ENCODE measurements at places on chromosomes 2 and 18.
A peak's percentile ranks its signal among the peaks of the same experiment; 100 is the strongest.

GRCh38 chr2:235951982-235952381 is 216.2 kb downstream of the GBX2 start:
- DNase-seq = no peak

DNA sequence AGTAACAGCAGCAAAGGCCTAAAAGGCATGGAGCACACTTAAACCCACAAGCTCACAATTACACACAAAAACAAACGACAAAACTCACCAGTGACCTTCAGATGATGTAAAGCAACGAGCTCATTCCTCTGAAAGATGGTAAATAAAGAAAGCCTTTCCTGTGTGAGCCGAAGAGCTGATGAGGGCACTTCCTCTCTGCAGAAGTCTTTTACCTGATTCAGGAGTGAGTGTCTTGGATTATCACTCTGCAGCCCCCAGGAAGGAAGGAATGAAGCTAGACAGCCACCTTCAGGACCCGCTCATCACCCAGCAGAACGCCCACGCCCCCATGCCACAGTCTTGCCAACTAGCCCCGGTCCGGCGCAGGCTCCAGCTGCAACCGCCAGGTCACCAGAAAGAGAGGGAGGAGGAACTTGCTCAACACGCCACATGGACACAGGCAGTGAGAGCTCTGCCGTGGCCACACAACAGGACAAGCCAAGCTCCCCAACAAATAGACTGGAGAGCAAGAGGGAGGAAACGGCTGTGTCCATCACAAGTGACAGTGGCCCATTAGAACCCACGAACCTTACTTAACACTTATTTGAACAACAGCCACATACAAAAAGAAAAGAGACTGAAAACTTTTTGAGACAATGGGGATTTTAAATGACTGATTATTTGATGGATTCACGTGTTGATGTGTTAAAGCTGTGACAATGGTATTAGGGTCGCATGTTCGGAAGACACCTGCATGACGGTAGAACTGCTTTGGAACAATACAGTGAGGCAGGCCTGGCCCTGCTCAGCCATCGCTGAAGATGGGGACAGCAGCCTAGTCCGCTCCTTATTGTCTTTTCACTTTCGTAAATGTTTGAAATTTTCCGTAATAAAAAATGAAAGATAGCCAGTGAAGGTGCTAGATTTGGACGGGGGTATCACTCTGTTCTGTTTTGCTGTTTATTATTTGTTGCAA is 127.3 kb downstream of the HDAC4 start:
- no peak for DNase-seq

DNA sequence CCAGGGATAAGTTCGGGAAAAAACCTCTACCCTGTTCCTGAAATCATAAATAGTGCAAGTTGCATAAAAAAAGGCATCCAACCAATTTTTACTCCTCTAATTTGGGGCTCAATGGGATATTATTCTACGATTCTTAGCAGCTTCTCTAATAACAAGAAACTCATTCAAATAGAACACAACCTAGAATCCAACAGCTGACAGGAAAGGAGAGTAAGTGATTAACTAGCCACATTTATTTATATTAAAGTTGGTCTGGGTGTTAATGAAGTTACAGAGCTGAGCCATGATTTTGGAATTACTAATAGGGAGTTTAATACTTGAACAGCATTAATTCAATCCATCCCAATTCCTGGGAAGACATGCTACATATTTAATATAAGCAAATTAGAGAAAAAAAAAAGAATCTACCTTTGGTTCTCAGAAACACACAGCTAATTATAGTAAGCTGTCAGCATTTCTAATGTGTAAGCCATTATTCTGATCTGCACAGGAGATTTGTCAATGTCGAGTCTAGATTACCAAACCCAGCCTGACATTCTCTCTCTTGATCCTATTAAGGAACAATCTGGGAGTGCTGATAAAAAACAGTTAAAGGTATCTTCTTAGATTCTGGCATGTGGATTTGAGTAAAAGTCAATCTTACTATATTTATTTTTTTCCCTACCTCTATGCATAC is 267.7 kb downstream of the NBAS start:
- peak; percentile 82 for DNase-seq

DNA sequence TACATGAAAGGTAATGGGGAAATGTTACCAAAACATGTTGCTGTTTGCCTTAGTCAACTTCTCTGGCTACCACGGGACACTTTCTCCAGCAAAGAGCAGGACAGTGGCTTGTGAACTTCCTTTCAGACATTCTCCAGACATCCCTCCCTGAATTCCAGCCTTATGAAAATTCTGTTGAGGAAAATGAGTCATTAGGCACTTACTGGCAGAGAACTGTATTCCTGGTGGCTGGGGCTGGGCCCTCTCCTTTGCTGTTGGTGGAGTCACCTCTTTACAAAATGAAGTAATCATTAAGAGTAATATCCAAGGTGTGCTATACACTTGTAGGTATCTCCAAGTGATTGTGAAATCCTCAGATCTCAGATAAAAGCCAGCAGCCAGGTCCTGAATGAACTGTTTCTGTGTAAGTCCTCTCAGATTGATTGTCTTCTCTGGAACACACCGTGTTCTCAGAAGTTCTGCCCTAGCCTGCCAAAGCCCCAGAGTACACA is 1.3 kb upstream of the FAP start:
- DNase-seq = no peak

DNA sequence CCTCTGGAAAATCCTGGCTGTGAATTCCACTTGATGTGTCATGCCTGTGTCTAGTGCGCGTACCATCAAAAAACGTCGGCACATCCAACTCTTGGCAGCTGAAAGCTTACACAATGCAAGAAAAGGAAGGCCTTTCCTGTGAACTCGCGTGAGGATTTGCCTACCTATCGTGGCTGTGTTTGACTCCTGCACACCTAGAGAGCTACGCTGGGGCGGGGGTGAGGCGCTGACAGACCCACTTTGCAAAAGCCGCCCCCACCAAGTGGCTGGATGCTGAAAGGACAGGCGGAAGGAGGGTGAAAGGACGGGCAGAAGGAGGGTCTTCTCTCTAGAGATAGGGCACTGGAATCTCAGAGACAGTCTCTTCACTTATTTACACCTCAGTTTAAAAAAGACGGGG is 270.1 kb downstream of the EIPR1 start:
- DNase-seq = no peak

- DNase-seq = no peak
Observed at GRCh38 chr18:47143153-47143552, 7.1 kb downstream of the HDHD2 start.

- DNase-seq = no peak
Observed at GRCh38 chr2:40210344-40210967, 241.4 kb downstream of the SLC8A1 start.

GRCh38 chr2:191912764-191913163 is 65.9 kb upstream of the CAVIN2 start:
- DNase-seq = no peak

DNA sequence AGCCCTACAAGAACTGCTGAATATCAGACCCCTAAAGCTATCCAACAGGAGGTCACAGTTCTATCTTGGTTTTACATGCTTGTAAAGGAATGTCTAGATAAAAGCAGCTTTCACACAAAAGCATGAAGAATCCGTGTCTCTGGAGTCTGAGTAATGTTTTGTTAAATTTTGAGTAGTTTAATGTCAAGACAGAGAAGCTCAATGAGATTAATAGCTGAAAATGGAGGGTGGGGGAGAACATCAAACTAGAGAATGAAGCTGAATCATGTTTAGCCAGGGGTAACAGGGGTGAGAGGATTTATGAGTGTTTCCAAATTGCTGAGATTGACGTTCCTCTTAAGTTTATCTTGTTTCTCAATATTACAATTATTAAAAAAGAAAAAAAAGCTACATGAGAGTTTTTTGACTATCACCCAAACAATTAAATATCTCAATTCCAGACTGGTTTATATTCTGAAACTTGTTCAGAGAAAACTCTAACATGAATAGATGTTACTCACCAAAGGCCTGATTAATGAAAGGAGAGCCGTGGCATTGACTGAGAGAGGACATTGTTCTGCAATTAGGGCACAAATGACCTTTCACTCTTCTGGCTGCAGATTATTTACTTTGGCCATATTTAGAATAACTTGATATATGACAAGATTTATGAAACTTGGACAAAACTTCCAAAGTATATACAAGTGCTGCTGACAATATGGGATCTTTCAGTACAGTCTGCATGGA is 266.4 kb upstream of the ETAA1 start:
- DNase-seq = no peak

DNA sequence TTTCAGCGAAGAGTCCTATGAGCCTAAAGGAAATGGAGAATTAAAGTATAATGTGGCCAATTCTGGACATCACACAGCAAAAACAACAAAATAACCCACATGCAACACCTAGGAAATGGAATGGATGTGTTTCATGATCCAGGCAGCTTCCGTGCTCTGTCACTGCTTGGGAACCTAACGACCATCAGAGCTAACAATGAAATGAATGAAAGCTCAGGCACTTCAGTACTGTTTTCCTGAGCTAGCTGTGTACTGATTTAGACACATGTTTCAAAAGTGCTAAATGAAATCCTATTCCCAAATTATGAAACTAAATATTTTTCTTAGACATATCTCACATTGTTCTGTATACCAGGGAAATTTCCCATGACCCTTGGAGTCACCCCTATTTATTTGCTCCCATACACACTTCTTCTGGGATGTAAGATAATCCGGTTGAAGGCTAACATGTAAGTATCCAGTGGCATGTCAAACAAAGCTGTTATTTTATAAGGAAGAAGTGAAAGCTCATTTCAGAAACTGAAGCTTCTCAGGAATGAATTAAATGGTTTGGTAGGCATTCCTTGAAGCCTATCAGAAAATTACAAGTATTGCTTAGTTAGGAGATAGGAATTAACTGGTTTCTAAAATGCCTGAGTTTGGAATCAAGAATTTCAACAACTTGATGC is 108.5 kb upstream of the RND3 start:
- DNase-seq = no peak

- no peak for DNase-seq
Observed at GRCh38 chr18:36461551-36461987, 164.1 kb downstream of the FHOD3 start.

- DNase-seq = no peak
Observed at GRCh38 chr2:86272111-86272510, 65.3 kb downstream of the REEP1 start.

DNA sequence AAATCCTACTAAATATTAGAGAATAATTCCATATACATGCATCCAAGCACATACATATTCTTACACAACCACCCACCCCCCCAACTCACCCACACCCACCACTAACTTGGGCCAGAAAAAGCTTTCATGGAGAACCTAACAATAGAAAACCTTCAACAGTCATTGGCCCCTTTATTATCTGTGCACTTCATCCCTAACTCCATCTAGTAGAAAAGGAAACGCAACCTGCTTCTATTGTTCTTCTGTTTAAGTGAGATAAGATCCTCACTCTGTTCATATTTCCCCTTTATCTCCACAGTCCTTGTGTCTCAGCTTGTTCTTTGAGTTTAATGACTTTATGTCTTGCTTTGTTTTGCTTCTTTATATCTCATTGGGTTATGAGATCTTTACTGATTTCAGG is 1740.2 kb upstream of the CELF4 start:
- no peak for DNase-seq

GRCh38 chr2:31318361-31319336 is 84.7 kb downstream of the EHD3 start:
- no peak for DNase-seq

DNA sequence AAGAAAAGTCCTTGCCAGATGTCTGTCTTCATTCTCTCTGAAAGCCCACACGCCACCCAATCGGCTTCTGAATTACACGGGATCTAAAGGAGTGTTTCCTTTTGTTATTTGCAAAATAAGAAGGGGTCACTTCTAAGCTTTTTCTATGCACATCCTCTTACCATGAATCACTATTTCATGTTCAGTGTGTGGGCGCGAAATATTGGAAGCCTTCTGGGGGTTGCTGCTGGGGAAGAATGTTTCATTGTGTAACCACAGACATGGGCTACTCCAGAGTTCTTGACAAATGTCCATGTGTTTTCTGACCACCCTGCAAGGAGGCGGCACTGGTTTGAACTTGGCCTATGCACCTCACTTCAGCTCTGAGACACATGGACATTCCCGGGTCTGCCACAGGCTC is 133.6 kb upstream of the APCDD1 start:
- no peak for DNase-seq

DNA sequence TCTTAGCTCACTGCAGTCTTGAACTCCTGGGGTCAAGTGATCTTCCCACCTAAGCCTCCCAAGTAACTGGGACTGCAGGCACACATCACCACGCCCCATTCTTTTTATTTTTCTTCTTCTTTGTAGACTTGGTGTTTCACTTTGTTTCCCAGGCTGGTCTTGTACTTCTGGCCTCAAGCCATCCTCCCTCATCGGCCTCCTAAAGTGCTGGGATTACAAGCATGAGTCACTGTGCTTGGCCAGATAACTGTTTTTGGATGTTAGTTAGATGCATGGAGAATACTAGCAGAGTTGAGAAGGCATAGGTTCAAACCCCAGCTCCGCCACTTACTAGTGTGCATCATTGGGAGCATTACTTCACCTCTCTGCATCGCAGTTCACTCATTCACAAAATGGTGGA is 88.3 kb downstream of the TXNL1 start:
- DNase-seq = no peak

DNA sequence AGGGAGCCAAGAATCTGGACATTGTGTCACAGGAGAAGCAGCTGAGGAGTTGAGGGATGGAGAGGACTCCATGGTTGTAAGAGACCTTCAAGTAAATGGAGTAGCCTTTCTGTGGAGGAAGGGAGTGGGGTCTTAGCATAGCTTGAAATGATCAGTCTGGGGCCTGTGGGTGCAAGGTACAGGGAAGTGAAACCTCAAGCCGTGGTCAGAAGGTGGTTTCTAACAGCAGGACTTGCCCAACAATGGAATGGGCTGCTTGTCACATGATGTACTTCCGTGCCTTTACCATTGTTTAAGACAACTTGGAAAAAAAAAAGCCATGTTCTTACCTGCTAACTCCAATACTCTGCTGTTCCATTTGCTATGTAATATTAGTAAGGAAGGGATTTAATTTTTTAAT is 140.7 kb downstream of the LDLRAD4 start:
- no peak for DNase-seq

GRCh38 chr2:138942466-138942865 is 162.3 kb upstream of the NXPH2 start:
- no peak for DNase-seq

- DNase-seq = no peak
Observed at GRCh38 chr2:234841321-234842015, 110.3 kb upstream of the SH3BP4 start.

DNA sequence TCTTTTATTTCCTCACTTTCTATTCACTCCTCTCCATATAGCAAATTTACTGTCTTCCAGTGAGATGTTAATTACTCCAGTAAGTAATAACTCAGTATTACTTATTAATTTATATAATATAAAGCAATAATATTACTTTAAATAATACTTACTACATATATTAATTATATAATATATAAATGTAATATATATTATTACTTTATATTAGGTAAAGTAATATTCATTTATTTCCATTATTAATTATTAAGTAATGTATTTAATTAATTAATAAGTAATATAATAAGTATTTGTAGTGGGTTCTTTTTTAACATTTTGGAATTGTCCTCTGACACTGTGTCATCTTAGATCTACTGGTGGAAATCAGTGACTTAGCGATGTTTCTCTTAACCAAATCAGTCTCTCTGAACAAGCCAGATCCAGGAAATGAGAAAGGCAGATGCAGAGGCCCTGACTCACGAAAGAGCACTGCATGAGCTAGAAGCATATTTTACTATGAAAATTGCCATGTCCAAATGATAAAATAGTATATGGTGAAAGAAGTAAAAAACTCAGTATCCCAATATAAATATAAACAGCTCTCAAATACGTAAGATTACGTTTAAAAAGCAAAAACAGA is 115.9 kb downstream of the DSEL start:
- no peak for DNase-seq

- DNase-seq = no peak
Observed at GRCh38 chr2:62383846-62384245, 122.1 kb downstream of the TMEM17 start.

Measured in NCI-H82 (cell line).